ENCODE measurements at places on chromosomes 11 and 22. TPM values are rescaled to one million over a fixed set of nuclear protein-coding genes. Genes with fewer than 3 reads are reported as not detected.

DNA sequence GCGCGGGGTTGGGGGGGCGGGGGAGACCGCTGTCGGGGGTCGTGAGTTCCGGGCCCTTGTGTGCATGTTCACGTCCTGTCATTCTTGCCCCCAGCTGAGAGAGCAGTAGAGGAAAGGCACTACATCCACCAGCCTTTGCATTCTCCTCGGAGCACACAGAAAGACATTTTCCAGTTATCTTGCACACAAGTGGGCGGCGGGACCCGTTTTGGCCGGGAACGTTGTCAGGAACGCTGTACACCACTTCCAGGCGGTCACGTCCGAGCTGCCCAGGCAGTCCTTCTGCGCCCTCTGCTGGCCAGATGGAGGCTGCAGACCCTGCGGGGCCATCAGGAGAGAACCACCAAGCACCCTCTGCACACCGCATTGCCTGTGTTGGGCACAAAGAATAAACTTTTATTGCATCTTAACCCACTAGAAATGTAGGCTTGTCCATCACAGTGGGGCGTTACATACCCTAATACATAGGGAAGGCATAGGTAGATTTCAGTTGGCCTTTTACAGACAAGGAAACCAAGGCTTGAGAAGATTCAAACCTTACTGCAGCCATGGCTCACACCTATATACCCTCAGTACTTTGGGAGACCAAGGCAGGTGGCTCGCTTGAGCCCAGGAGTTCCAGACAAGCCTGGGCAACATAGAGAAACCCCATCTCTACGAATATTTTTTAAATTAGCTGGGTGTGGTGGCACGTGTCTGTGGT is 2.8 kb upstream of the CDKN1C start:
- H3K4me3 ChIP-seq: no peak overlapping the region
- no peak overlapping the region for H3K27ac ChIP-seq
- H3K4me1 ChIP-seq: peaks cover 47% of the 10 kb centered on the region

Gene CD44
- total RNA-seq: 121 TPM

- DNase-seq: peak; percentile 74
- H3K27ac ChIP-seq: peak overlapping the region; percentile 95
- peak overlapping the region; percentile 76 for H3K4me3 ChIP-seq
- H3K4me1 ChIP-seq: peaks cover 75% of the 10 kb centered on the region
- H3K27me3 ChIP-seq: no peaks in the 10 kb centered on the region
These were observed 1.8 kb downstream of the FJX1 start for GRCh38 chr11:35619855-35620640.

Gene ARVCF
- total RNA-seq: 3.0 TPM

GRCh38 chr11:17233101-17233500 is 25.3 kb upstream of the PIK3C2A start:
- H3K4me1 ChIP-seq: no peaks in the 10 kb centered on the region
- no peak overlapping the region for H3K27ac ChIP-seq
- H3K4me3 ChIP-seq: no peak overlapping the region
- peaks cover 6% of the 10 kb centered on the region for H3K27me3 ChIP-seq

- 0 out of 2 replicates have a peak, but pooled peaks cover 3% of the 10 kb centered on the region for H3K36me3 ChIP-seq
- peak overlapping the region; percentile 55 for H3K4me3 ChIP-seq
- peaks cover 67% of the 10 kb centered on the region for H3K4me1 ChIP-seq
- no peak overlapping the region for H3K27ac ChIP-seq
- H3K27me3 ChIP-seq: no peaks in the 10 kb centered on the region
- no peak for DNase-seq
These were observed 540 bp downstream of the ADM start for GRCh38 chr11:10305262-10305963.

DNA sequence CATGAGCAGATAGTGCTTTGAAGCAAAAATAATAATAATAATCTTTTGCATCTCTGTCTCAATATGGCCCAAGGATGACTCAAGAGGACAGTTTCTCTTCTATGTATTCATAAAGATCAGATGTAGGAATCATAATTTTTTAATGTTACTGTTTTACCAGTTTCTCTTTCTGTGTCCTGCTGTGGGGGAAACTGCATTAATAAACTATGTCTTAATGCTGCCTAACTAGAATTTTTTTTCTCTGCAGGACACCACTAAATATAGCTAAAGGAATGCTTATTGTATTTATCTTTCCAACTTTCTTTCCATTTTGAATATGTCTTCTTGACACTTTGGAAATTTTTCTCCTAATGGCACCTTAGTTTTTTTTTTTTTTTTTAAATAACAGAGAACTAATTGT is 6.5 kb downstream of the FJX1 start:
- no peak overlapping the region for H3K4me3 ChIP-seq
- no peaks in the 10 kb centered on the region for H3K27me3 ChIP-seq
- peaks cover 51% of the 10 kb centered on the region for H3K4me1 ChIP-seq

Gene TREH
- total RNA-seq: not detected

Data from SJSA1 (cell line).